IPS DF 6.9 (cell line): ENCODE measurements at places on chromosomes 3 and 15.

GRCh38 chr3:39577541-39577940 is 110.1 kb downstream of the MOBP start:
- peak; percentile 35 for DNase-seq

- DNase-seq: no peak
Measured at GRCh38 chr15:64583519-64583918, 123.1 kb downstream of the ZNF609 start.

- DNase-seq: no peak
Measured at GRCh38 chr3:105083945-105084344, 282.8 kb upstream of the ALCAM start.

- no peak for DNase-seq
Measured at GRCh38 chr3:14967285-14967684, 19.9 kb downstream of the NR2C2 start.

DNA sequence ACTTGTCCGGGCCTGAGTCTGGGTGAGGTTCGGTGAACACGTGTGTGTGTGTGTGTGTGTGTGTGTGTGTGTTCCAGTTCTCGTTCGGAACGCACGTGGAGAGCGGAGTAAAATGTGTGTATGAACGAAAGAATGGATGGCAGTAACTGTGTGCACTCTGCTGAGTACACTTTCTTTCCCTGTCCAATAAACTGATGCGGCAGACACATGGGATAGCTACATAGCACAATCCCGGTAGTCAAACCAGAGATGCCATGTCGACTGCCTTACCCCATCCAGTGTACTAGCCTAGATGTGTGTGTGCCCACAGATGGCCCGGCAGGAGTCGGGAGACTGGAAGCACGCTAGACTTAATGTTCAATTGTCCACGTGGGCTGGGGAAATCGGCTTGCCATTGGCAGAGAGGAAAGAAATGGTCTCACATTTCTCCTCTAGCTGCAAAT is 507 bp upstream of the GOLIM4 start:
- DNase-seq: no peak

DNA sequence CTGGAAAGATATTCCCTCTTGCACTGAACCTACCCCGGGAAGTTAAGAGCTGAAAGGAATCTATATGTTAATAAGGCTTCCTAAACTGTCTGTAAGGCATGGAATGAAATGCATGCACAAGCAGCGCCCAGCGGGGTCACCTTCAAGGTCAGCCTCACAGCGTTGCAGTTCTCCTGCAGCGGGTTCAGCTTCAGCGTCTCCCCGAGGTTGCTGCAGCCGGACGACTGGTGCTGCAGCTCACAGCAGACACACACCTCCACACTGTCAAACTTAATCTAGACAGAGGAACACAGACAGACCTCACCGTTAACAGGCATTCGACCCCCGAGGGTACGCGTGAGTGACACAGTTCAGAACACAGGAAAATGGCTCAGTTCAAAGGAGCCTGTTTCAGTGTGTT is 73.3 kb downstream of the NSMCE3 start:
- DNase-seq: peak; percentile 43

DNA sequence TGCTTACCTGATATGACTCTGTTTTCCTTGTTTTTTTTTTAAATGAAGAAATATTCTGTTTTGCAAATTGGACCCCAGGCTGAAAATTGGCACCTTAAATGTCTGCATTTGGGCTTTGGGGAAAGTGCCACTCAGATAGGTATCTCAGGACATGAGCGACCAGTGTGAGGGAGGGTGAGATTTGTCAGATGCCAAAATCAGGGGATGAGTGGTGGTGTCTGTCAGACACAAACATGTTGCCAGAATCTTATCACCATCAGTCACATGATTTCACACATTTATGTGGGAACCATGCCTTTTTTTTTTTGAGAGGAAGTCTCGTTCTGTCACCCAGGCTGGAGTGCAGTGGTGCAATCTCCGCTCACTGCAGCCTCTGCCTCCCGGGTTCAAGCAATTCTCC is 75.6 kb upstream of the OSBPL11 start:
- DNase-seq: no peak

DNA sequence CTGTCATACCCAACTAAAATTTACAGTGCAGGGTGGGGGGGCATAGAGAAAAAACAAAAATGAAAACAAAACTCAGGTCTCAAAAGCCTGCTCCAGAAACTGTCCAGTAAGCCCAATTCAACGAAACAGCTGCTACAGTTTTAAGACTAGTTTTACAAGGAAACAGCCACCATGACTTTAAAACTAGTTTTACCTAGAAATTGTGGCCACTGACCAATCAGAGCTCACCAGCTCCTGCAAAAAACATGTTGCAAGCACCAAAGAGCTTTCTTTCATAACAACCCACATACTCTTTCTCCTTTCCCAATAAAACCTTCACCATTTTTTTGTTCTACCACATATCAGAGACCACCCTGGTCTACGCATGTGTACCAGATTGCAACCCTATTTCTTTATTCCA is 7.3 kb upstream of the CFAP91 start:
- DNase-seq: no peak

DNA sequence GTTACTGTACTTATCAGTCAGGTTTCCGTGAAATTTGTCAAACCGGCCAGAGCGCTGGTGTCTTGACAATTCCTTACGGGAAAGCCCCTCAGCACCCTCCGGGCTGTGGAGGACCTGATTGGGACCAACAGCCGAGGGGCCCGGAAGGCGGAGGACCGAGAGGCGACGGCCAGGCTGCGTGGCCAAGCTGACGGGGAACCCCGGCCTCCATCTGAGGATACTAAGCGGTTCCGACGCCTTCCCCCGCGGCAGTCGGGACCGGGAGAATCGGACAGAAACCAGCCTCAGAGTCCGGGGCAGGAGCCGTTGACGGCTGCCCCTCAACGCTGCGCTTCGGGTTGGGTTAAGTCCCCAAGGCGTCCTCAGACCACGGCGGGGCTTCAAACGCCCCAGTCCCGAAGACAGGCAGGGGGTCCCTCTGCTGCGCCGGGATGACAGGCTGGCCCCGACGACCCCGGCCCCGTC is 499 bp downstream of the ALDH1A2 start:
- DNase-seq: no peak

DNA sequence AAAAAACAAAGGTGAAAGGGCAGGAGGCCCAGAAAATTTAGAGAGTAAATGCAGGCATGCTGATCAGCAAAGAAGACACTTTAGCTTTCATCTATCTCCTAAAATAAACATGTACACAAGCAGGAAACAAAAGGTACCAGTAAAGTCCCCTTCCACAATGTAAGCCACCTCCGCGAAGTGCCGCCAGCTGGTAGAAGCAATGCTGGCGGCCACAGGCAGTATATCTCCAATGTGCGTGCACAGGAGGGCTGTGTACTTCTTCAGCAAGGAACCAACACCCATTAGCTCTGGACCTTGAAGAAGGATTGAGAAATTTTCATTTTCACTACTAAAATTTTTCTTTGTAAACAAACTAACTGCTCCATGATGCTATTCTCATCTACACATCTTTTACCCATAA is 75.4 kb downstream of the HERC2 start:
- DNase-seq: no peak

DNA sequence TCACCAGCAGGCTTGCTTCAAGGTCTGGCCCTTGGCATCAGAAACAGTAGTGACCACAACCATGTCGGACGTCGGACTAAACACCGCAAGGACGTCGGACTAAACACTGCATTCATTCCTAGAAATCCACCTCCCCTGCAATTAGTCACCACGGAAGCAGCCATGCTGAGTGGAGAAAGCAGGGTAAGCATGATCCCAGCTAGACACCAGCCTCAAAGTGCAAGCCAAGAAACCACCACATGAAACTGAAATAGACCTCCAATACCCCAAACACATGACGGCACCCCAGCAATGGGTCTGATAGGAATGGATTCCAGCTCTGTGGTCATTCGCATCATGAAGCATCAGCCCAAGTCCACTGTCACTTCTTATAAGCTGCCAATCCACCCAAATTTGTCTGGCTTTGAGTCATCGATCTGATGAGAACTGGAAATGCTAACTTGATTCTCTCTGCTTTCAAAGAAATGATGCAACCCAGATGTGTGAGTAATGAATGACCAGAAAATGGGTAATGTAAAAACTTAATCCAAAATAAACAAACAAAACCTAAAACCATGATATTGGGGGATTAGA is 348.3 kb upstream of the TMCO5A start:
- DNase-seq: no peak

DNA sequence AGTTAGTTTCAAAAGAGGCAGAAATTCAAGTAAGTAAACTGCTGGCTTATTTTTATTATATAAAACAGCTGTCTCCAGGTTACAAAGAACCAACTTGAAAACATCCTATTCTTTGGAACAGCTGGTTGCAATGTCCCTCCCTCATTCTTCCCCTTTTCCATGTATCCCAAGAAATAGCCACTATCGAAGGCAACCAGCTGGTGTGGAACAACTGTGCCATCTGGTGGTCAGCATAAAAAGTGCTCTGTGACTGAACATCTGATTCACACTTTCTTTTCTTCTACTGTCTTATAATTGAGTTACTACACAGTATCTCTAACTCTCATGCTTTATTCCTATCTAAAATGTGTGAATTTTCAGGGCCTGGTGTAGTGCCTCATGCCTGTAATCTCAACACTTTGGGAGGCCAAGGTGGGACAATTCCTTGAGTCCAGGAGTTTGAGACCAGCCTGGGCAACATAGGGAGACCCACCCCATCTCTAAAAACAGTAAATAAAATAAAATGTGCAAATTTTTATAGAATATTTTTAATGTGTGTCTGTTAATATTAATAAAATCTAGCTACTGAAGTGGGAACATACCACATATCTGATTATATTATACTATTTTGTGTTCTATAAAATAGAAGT is 9.6 kb downstream of the OSBPL11 start:
- peak; percentile 63 for DNase-seq

DNA sequence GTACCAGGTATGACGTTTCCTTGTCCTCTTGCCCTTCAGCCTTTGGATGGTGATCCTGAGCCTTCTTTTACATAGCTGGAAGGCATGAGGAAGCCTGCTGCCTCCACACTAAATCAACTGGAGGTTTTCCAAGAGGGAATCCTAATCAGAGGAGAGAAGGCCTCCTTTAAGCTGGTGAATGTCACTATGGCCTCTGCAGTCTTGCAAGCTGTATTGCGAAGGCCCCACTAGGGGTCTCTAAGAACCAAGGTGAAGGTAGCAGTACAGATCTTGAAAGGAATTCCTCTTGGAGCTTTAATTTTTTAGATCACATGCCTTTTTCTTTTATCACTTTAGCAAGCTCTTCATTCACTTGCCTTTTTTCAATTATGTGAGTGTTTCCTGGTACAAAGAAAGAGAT is 119.2 kb downstream of the GHSR start:
- no peak for DNase-seq

DNA sequence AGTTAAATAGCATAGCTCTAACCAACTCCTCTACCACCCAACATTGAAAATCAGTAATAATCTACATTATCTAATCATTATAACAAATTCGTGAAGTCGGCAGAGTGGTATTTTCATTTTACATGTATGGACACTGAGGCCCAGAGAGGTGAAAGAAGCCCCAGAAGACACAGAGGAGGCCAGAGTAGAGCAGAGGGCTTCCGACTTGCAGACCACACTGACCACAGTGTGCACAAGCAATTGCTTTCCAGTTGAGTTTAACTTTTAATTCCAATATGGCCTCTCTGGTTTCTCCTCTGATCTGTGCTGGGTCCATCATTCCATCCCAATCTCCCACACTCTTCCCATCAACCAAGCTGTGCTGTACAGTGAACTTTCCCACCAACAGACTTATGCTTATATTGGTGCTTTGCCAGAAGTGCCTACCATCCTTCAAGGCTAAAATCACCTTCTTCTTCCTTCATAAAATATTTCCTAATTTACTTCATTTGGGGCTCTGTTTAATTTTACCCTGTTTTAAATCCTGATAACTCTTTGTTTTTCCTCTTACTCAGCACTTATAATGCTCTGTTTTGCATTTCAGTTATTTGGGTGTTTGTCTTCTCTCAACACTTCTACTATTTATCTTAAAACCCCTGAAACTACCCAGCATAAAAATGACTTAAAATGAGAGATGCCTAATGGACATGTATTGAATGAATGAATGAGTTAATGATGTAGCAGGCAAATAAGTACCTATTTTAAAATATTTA is 81.8 kb upstream of the TNFSF10 start:
- DNase-seq: no peak

GRCh38 chr15:99393641-99394040 is 142.4 kb downstream of the LRRC28 start:
- DNase-seq: no peak

- DNase-seq: no peak
Measured at GRCh38 chr15:55284426-55284825, 5.2 kb downstream of the RAB27A start.

DNA sequence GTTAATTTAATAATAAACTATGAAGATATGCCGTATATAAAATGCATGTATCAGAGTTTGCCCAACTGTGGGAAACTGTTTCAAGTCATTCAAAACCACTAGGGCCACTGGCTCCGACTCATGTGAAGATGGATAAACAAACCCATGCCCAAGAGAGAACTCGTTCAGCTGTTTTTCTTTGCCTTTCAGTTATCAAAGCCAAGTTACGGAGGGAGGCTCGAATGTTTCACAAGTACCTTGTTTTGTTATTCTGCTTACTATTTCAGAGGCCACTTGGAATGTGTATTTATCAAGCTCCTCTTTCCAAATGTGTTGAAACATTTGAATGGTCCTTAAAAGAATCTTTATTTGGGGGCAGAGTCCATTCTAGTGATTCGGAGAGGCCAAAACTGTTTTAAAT is 82.1 kb downstream of the DUT start:
- DNase-seq: no peak

DNA sequence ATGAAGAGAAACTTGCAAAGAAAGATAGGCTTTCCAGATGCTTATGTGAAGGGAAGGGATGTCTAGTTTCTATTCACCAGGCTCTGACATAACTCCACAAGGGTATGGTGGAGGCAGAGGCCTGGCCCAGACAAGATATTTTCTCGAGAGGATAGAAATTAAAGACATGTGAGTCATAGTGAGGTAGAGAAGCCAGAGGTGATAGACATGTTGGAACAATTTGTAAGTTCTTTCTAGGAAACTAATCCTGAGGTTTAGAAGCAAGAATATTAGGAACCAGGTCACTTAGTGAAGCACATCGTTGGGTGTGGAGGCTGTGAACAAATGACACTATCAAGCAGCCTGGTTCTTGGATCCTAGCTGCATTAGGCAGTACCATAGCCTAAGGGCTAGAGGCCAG is 176.9 kb downstream of the BBX start:
- DNase-seq: no peak

DNA sequence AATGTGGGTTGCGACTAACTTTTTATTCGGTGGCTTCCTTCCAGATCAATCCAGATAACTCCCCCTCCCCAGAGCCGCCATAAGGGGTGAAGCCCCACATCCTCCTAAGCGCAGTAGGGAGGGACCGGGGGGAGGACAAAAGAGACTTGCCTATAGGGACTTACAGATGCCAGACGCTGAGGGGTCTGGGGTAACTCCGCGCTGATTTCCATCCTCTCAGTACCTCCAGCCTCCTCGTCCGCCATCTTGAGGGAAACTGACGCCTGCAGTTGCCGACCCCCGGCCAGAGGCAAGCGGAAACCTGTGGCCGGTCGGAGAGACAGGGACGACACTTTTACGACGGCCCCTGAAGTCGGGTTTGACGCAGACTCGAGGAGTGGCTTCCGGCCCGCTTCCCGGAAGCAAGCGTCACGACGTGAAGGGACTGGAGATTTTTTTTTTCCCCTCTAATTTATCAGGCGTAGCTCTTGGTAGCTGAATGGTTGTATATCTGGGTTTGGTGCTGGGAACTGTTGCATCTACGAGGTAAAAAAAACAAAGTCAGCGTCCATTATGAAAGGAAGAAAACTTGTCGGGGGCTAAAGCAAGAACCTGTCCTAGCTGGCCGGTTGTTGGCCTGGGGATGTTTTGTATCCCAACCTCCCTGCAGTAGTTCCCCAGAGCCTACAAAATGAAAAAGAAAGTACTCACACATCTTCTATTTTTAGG is at the start of gene UBR1:
UBR1 (minus strand) TSS at position 261 of the 708 bp plus-strand sequence; CDS start at position 245, 16 bp downstream.
- peak; percentile 84 for DNase-seq

- no peak for DNase-seq
Measured at GRCh38 chr3:178010306-178010705, 525.9 kb upstream of the KCNMB2 start.
